ENCODE measurements at places on chromosomes 7 and 10.

- DNase-seq = no peak
Observed at GRCh38 chr10:78170026-78170475, 136.4 kb downstream of the RPS24 start.

DNA sequence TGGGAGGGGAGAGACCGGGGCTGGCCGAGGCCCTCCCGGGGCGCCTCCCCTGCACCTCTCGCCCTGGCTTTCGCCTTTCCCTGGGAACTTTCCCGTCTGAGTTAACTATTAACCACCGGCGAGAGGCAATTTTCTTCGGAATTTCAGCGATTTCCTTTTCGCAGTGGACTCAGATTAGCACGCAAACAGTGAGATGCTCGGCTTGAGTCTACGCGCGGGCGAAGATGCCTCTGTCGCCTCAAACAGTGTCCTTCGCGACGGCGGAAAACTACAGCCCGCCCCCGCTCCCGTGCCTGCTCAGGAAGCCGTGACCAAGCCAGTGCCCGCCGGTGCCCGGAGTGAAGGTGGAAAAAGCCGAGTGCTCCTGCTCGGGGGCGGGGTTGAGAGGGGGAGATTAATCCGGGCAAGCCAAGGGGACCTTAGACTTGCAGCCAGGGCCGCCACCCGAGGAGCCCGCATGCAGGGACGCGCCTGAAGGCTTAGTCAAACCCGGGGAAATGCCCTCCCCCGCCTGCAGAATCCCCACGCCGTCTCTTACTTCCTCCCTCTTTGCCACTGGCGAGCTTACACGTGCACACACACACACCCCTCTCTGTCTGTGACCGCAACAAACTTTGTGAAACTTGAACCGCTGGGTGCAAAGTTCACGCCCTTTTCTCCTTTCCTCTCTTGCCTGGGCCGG lies 14.5 kb upstream of the PAX2 start:
- DNase-seq = no peak

DNA sequence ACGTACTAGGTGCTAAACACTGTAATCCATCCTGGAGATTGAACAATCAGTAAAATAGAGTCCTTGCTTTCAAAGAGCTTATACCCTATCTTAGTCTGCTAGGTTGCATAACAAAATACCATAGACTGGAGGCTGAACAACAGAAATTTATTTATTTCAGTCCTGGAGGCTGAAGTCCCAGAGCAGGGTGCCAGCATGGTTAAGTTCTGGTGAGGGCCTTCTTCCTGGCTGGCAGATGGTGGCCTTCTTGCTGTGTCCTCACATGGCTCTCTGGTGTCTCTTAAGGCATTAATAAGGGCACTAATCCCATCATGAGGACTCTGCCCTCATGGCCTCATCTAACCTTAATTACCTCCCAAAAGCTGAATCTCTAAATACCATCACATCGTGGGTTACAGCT lies 43.1 kb upstream of the ICA1 start:
- no peak for DNase-seq

DNA sequence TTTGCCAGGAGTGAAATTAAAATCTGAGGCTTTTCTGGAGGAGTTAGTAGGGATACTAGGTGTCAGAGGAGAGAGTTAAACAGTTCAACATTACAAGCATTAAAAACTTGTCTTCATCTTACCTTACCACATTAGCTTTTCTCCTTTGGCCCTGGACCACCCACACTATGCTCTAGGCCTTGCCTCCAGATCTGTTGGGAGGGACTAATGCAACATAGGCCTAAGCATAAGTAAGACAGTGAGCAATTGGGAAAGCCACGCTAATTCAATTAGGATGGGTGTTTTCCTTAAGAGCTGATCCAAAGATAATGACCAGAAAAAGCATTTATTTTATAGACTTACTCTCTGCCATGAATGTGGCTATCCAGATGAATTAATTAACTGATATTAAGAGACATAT lies 158.9 kb downstream of the ELMO1 start:
- DNase-seq = no peak

DNA sequence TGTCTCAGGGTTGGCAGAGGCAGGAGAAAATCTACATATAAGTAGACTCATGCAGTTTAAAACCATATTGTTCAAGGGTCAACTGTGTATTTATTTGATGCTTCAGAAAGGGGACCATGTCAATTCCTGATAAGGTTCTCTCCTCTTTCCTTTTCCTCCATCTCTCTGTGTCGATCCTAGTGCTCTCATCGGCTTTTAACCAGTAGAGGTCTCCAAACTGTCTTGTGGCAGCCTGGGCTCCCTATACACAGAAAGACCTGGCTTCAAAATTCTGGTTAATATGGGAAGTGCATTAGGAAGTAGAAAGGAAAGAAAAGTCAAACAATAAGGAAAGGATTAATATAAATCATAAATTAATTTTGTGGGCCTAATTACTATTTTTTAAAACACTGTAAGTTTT lies 304.4 kb upstream of the C7orf33 start:
- DNase-seq = no peak

- no peak for DNase-seq
Observed at GRCh38 chr7:42253316-42253715, 16.3 kb upstream of the GLI3 start.

DNA sequence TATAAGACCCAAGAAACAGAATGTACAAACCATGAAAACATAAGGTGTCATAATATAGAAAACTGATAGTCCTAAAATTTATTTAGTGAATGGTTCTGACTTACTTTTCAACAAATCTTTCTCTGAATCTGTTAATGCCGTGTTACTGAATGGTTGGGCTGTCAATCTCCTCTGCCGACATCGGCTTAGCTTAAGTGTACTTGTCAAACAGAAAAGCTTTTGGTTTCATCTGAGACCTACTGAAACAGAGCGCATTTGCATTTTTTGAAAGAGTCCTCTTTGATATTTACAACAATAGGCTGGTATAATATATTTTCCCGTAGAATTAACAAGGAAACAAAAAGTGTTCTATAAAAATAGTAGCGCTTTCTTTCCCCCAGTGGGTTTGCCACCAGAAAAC lies 120.9 kb upstream of the ZNF804B start:
- no peak for DNase-seq

GRCh38 chr10:110273474-110273873 lies 31.2 kb downstream of the SMNDC1 start:
- peak; percentile 49 for DNase-seq

DNA sequence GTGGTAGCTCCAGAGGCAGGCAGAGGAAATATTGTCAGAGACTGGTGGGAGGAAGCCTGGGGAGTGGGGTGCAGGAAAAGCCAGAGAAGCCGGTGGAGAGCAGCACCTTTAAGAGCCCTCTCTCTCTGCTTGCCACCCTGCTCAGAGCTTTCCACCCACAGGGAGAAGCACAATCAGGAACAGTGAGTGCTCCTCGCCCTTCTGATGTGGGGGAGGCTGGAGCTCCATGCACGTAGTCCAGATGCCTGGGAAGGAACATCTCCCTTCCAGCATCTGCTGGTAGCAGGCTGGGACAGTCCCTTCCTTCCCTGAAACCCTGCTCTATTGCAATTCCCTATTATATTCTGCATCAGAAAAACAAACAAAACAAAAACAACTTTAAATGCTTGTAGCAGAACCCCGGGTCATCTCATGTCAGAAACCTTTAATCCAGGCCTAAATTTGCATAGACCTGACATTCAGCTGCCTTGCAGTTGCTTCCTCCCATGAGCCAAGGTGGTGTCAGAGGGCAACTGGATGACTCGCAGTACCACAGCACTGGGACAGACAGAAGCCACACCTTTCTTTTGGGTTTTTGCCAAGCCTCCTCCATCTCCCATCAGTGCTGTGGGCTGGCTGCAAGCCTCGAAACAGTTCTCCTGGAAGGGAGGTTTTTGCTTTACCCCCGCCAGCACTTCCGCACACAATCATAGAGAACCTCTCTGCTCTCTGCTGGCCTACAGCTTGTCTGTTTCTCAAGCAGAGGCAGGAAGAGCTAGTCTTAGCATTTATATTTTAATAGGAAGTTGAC lies 13.1 kb downstream of the AVPI1 start:
- DNase-seq = peak; percentile 82

All from dorsolateral prefrontal cortex (tissue), 122 donors.